GM23248 (cell line): ENCODE measurements at places on chromosomes 7 and 10. TPM values are rescaled to one million over a fixed set of nuclear protein-coding genes. Genes with fewer than 3 reads are reported as not detected.
A peak's percentile ranks its signal among the peaks of the same experiment; 100 is the strongest.

GRCh38 chr10:118062798-118063238, 16.1 kb upstream of the RAB11FIP2 start:
- no peak overlapping the region for H3K27ac ChIP-seq
- no peaks in the 10 kb centered on the region for H3K4me1 ChIP-seq
- H3K27me3 ChIP-seq = no peaks in the 10 kb centered on the region
- no peak overlapping the region for H3K4me3 ChIP-seq
- no peak for DNase-seq
- H3K36me3 ChIP-seq = no peaks in the 10 kb centered on the region

Gene PAX2
- not detected in 2 replicates for polyA plus RNA-seq

GRCh38 chr7:17090751-17091150, 207.7 kb upstream of the AHR start:
- peaks cover 22% of the 10 kb centered on the region for H3K4me1 ChIP-seq
- H3K36me3 ChIP-seq = no peaks in the 10 kb centered on the region
- peak overlapping the region; percentile 25 for H3K27ac ChIP-seq
- no peak overlapping the region for H3K4me3 ChIP-seq

Gene SCIN
- 0.64 and 0.68 TPM in 2 replicates for polyA plus RNA-seq

DNA sequence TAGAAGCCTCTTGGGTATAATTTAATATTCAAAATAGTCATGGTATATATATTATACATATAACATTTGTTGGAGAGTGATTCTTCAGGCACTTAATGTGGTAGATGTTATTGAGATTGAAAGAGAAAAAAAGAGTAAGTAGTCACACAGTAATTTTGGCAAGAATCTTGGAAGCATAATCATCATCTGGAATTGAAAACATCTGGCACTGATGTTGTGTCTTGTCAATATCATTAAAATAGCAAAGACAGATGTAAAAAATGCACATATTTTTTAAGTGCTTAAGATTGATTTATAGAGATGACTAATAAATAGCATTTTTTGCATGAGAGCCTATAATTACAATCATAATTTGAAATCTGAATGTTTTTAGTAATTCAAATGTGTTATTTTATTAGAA, 9.5 kb downstream of the SEMA3D start:
- no peaks in the 10 kb centered on the region for H3K27me3 ChIP-seq
- no peak overlapping the region for H3K4me3 ChIP-seq
- DNase-seq = peak; percentile 57
- no peaks in the 10 kb centered on the region for H3K36me3 ChIP-seq
- H3K27ac ChIP-seq = no peak overlapping the region
- H3K4me1 ChIP-seq = peaks cover 38% of the 10 kb centered on the region

Gene ENTPD1
- 0.29 and 0.35 TPM in 2 replicates for polyA plus RNA-seq

DNA sequence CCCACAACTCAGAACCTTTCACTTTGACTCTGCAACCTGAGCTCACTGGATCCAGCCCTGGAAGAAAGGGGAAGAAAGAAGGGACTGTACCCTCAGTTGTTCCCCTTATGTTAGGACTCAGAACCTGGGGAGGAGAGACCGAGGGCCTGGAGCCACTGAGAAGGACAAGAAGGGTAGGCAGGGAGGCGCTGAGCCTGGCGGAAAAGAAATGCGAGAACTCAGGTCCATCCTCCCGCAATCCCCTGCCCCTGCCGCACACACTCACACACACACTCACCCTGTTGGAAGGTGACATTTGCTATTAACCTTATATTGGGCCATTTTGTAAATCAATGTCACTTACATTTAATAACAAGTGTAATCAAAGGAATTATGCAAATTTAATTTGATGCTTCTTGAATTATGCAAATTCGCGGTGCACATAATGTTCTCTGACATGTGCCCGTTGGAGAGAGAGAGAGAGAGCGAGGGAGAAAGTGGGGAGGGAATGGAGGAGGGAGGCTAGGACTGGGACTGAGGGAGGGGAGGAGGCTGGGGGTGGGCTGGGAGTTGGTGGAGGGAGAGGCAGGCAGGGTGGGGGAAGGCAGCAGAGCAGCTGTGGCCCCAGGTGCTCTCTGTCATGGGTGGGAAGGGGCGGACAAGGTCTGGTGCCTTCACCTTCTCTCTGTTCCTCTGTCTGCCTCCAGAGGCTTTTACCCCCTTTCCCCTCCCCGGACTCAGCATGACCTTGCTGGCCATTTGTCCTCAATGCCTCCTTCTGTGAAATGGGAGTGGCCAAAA, 99.6 kb upstream of the PAX2 start:
- peaks cover 34% of the 10 kb centered on the region; the same call in 1 of the 2 replicates for H3K27me3 ChIP-seq
- DNase-seq = no peak

Gene KCNMA1
- 24.8 and 25.1 TPM in 2 replicates for polyA plus RNA-seq

GRCh38 chr10:100501423-100501822, 18.2 kb downstream of the SEC31B start:
- H3K4me1 ChIP-seq = peaks cover 22% of the 10 kb centered on the region
- H3K4me3 ChIP-seq = no peak overlapping the region
- H3K27me3 ChIP-seq = no peaks in the 10 kb centered on the region
- peak; percentile 37 for DNase-seq

Gene GIMAP6
- not detected in 2 replicates for polyA plus RNA-seq

Gene TCAF2
- 1.9 and 2.7 TPM in 2 replicates for polyA plus RNA-seq

DNA sequence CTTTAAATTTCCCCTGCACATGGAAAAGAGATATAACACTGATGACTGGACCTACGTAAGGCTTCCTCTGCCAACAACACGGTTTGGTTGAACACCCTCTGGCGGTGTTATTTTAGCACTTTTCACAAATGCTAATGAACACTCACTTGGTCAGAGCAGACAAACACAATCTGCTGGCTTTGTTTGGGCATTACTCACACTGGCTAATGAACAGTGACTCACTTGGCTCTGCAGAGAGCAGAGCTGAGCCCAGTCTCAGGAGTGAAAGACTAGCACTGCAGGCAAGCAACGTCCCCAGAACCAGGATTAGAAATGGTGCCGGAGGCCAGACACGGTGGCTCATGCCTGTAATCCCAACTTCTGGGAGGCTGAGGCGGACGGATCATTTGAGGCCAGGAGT, 430.8 kb downstream of the PLXNA4 start:
- peaks cover 16% of the 10 kb centered on the region for H3K4me1 ChIP-seq
- no peaks in the 10 kb centered on the region for H3K36me3 ChIP-seq

GRCh38 chr7:139586286-139586685, 62.8 kb downstream of the CLEC2L start:
- H3K27me3 ChIP-seq = no peaks in the 10 kb centered on the region
- H3K4me1 ChIP-seq = no peaks in the 10 kb centered on the region
- no peak overlapping the region for H3K4me3 ChIP-seq
- 0 out of 2 replicates have a peak, but pooled peaks cover 17% of the 10 kb centered on the region for H3K36me3 ChIP-seq
- no peak overlapping the region for H3K27ac ChIP-seq

DNA sequence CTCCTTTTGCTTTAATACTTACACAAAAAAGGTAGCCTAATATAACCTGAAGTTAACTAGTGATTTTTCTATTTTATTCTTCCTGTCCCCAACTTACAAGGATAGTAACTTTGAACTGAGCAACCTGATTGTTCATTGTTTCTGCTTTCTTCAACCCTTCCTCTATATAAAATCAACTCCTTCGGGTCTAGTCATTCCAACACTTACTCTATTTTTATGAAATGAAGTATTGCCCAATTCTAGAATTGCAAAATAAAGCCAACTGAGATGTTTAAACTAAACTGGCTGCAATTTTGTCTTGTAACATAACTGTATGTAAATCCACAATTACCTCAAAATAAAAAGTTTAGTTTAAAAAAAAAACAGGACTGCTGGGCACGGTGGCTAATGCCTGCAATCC, 20.3 kb upstream of the DNA2 start:
- H3K27ac ChIP-seq = no peak overlapping the region
- DNase-seq = peak; percentile 27
- no peaks in the 10 kb centered on the region for H3K4me1 ChIP-seq
- H3K27me3 ChIP-seq = no peaks in the 10 kb centered on the region

- no peaks in the 10 kb centered on the region for H3K36me3 ChIP-seq
- no peak for DNase-seq
- H3K27me3 ChIP-seq = peaks cover 5% of the 10 kb centered on the region; the same call in 1 of the 2 replicates
- H3K27ac ChIP-seq = no peak overlapping the region
- H3K4me1 ChIP-seq = no peaks in the 10 kb centered on the region
- no peak overlapping the region for H3K4me3 ChIP-seq
These were observed 81.5 kb downstream of the ZNF22 start for GRCh38 chr10:45082176-45082575.

DNA sequence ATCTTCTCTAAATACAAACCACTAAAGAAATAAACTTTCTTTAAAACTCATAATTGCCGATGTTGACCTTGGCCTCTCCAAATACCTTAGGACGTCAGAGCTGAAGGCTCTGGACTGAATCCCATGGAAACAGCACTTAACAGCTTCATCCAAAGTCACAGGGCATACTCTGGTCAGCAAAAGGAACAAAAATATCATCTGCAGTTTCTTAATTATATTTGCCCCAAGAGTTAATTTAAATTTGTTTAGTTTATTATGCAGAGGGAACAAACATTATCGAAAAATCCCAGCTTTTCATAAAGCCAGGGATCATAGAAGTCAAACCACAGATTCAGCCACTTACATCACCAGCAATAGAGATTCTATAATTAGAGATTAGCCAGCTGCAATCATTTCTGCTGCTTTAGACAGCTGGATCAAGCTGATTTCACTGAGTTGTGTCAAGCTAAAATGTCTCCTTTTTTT, 20.5 kb upstream of the FAM13C start:
- no peak overlapping the region for H3K4me3 ChIP-seq
- DNase-seq = peak; percentile 6
- no peaks in the 10 kb centered on the region for H3K36me3 ChIP-seq

DNA sequence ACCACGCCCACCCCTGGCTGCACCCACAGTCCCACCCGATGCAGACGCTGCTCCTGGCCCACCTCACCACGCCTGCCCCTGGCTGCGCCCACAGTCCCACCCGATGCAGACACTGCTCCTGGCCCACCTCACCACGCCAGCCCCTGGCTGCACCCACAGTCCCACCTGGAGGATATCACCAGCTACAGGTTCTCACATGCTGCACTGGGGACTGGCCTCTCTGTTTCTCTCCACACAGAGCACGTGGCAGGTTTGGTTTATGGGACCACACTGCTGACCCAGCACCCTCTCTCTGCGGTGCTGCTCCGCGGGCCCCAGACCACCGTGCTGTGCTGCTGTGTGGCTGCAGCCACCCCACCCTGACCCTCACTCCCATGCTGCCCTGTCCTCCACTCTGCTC, 120.9 kb downstream of the VIPR2 start:
- no peak for DNase-seq
- H3K27me3 ChIP-seq = no peaks in the 10 kb centered on the region
- H3K27ac ChIP-seq = no peak overlapping the region
- no peaks in the 10 kb centered on the region for H3K36me3 ChIP-seq

DNA sequence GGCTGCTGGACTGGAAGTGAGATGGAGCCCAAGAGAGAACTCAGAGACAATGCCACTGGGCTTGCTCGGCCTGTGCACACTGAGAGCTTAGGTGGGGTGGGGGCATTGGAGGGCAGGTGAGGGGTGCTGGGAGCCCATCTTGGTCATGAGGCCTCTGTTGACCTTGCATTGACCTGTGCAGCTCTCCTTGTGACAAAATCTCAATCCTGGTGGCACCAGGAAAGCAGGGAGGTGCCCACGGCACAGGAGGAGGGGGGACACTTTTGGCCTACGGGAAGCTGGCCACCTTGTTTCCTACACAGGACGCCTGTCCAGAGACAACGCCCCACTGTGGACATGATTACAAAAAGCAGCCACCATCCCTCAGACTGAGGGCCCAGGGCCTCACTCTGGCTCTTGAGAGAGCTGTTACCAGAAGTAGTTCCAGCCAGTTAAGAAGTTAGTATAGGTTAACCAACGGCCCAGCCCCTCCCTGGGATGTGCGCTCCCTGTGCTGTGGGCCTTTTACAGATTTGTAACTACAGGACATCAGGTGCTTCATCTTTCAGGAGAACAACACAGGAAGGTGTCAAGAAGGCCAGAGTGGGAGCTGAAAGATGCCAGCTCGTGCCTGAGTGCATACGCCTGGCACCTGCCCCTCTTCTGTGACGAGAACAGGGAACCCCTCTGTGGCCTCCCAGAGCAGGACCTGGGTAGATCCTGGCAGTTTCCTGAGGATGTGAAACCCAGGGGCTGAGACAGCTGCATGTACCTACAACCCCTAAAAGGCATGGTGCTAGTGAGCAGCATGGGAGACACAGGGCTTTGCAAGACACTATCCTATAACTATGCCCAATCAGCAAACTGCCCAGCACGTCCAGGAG, 10.3 kb downstream of the PKD1L1 start:
- no peaks in the 10 kb centered on the region for H3K27me3 ChIP-seq
- no peak overlapping the region for H3K27ac ChIP-seq
- peaks cover 34% of the 10 kb centered on the region for H3K4me1 ChIP-seq
- no peak for DNase-seq
- H3K36me3 ChIP-seq = no peaks in the 10 kb centered on the region

DNA sequence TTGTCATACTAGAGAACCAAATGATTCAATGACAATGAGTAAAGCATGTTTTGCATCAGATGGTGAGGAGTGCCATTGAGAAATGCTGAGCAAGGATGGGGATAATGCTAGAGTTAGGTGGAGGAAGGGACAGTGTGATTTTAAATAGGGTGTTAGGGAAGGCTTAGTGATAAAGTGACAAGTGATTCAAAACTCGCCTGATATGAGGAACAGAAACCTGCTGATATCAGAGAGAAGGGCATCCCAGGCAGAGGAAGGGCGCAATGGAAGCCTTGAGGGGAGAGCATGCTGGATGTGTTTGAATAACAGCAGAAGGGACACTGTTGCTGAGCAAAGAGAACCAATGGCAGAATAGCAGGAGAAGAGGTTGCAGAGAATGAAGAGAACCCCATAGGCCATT, 196.2 kb downstream of the NRG3 start:
- no peaks in the 10 kb centered on the region for H3K4me1 ChIP-seq
- H3K36me3 ChIP-seq = no peaks in the 10 kb centered on the region
- no peak overlapping the region for H3K4me3 ChIP-seq
- H3K27ac ChIP-seq = no peak overlapping the region
- no peaks in the 10 kb centered on the region for H3K27me3 ChIP-seq

Gene SFTPD
- polyA plus RNA-seq = 0.24 and 0.46 TPM in 2 replicates

- 0 out of 2 replicates have a peak, but pooled peaks cover 7% of the 10 kb centered on the region for H3K4me1 ChIP-seq
- no peaks in the 10 kb centered on the region for H3K27me3 ChIP-seq
- H3K27ac ChIP-seq = 0 out of 2 replicates have a peak overlapping the region, but pooled peaks have one; percentile 6
- peak; percentile 69 for DNase-seq
- no peaks in the 10 kb centered on the region; the same call in 1 of the 2 replicates for H3K36me3 ChIP-seq
These were observed 19.3 kb downstream of the TCAF1 start for GRCh38 chr7:143882604-143883078.

Gene GPAM
- polyA plus RNA-seq = 4.9 and 5.2 TPM in 2 replicates

- peak; percentile 82 for DNase-seq
- no peaks in the 10 kb centered on the region for H3K36me3 ChIP-seq
- no peak overlapping the region for H3K4me3 ChIP-seq
- H3K27me3 ChIP-seq = no peaks in the 10 kb centered on the region
- peaks cover 11% of the 10 kb centered on the region; the same call in 1 of the 2 replicates for H3K4me1 ChIP-seq
- H3K27ac ChIP-seq = peak overlapping the region; percentile 24
These were observed 183.4 kb downstream of the PRKG1 start for GRCh38 chr10:51257511-51258248.
